ENCODE measurements at places on chromosomes 7 and 10.
A peak's percentile ranks its signal among the peaks of the same experiment; 100 is the strongest.

DNA sequence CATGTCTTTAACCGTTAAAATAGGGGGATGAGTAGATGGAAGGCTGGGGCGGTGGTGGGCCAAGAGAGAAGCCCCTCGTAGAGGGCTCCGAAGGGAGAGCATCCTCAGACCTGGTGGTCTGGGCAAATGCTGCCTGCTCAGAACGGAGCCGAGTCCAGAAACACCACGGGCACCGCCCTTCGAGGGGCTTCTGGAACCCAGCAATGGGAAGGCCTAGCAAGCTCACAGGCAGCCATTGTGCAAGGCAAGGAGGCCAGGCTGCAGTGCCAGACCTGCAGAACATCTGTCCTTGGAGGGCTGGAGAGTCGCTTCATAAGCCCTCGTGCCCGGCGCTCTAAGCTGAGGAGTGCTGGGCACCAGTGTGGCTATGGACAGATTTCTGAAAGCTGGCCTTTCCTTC lies 644.1 kb upstream of the GALNT17 start:
- no peak for DNase-seq

DNA sequence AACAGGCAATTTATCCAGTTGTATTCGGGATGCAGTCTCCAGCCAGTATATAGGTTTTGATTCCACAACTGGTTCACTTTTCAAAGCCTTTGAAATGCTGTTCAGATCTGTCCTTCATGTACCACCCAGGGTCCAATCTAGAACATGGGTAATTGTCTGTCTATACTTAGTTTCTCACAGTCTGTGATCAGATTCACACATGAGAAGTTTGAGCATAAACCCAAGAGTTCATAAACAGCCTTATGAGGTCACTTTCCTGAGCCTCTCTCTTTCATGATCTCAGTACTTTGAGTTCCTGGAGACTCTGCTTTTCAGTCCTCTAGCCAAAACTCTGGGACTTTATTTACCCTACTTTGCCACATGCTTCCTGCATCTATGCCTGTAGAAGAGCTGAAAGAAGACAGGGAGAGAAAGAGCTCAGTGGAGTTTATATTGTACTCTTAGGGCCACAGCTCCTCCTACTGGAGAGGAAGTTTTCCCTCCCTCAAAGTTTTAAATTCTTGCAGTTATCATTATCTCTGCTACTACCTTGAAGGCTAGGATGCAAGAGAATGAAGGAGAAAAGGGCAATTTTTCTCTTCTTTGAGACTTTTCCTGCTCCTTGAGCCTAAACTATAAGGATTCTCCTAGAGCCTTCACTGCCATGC lies 172.0 kb downstream of the ZEB1 start:
- no peak for DNase-seq

DNA sequence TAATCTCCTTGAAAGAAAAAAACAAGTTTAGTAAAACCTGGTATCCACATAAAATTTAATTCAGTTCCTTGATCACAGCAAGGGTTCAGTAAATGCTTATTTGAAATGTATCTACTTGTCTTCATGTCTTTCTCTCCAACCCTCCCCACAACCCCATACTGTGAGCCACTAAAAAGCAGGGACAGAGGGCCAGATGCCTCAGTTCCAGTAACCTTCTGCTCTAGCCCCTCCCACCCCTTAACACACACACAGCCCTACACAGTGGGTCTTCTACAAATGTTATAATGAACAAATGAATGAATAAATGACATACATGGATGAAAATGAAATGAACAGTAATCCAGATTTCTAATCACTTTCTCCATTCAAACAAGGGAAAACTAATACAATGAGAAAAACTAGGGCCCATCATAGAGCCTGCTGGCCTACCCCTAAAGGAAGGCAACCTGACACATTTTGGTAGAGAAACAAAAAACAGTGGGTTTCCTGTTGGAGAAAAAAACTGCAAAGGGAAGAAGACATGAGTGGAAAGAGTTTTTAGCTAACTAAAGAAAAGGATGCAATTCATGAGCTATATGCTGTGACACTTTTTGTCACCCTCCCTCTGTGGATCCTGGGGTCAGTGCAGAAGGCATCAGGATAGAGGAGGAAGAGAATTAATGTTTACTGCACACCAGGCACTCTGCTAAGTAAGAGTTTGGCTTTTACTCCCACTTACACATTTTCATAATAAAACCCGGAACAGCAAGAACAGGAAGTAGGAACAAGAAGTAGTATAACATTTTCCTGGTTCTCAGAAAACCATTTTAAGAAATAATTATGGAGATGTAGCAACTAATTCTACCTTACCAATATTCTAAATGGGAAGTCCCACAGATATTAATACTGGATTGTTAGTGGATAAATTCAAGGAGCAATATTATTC lies 38.1 kb downstream of the ELMO1 start:
- DNase-seq, result no peak

DNA sequence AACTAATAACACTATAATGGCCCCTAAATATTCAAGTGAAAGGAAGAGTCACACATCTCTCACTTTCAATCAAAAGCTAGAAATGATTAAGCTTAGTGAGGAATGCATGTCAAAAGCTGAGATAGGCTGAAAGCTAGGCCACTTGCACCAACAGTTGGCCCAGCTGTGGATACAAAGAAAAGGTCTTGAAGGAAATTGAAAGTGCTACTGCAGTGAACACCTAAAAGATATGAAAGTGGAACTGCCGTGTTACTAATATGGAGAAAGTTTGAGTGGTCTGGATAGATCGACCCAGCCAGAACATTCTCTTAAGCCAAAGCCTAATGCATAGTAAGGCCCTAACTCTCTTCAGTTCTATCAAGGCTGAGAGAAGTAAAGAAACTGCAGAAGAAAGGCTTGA lies 12.1 kb upstream of the SNX13 start:
- DNase-seq, result no peak

DNA sequence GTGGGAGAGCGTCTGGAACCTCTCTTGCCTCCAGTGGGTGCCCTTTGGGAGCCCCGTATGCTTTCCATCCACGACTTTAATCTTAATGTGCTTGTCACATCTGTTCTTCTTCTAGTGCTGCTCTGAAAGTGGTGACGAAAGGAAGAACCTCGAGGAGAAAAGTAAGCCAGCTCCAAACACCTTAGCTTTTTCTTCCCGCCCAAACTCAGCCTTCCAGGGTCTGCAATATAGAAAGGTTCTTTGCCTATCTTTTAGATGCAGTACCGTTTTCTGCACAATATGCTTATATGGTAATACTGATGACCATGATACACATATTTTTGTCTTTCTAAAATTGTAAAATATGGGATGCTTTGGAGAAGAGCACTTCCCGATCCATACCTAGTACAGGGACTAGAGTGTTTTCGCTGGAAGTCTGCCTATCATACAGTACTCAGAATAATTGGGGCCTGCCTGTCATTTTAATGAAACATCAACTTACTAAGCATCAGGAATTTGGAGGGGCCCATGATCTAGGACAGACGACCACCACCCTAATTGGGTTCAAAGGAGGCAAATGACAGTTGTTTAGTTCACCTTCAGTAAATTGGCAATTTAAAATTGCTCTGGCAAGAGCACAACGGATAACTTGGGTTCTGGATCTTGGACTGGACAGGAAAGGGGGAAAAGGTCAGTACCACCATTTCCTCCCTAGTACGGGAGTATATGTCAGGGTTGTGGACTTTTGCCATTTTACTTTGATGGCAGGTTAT lies 884 bp downstream of the RINT1 start:
- no peak for DNase-seq

GRCh38 chr7:37957221-37957970 lies 37.0 kb downstream of the EPDR1 start:
- no peak for DNase-seq

GRCh38 chr10:91354166-91355075 lies 55.7 kb upstream of the HECTD2 start:
- no peak for DNase-seq

- no peak for DNase-seq
Observed at GRCh38 chr10:124366825-124367224, 51.9 kb downstream of the OAT start.

DNA sequence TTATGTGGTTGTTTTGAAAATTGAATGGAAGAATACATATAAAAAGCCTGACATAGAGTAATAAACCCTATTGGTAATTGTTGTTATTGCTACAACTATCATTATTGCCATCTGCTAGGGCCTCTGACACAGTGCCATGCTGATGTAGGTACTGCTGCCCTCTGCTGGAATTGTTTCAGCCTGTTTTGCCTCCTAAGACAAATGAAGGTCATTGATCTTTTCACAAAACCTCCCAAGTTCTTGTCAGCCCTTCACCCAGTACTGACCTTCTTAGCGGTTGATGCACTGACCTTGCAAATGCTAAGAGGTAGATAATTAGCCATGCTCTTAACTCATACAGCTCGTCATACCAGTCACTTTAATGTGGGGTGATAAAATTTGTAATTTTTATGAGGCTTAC lies 975.2 kb downstream of the SORCS1 start:
- DNase-seq, result no peak

- no peak for DNase-seq
Observed at GRCh38 chr10:24561453-24561852, 162.2 kb downstream of the ARHGAP21 start.

GRCh38 chr10:44198096-44198779 lies 186.7 kb downstream of the CXCL12 start:
- DNase-seq, result no peak

- DNase-seq, result no peak
Observed at GRCh38 chr10:19843487-19843886, 27.3 kb downstream of the PLXDC2 start.

DNA sequence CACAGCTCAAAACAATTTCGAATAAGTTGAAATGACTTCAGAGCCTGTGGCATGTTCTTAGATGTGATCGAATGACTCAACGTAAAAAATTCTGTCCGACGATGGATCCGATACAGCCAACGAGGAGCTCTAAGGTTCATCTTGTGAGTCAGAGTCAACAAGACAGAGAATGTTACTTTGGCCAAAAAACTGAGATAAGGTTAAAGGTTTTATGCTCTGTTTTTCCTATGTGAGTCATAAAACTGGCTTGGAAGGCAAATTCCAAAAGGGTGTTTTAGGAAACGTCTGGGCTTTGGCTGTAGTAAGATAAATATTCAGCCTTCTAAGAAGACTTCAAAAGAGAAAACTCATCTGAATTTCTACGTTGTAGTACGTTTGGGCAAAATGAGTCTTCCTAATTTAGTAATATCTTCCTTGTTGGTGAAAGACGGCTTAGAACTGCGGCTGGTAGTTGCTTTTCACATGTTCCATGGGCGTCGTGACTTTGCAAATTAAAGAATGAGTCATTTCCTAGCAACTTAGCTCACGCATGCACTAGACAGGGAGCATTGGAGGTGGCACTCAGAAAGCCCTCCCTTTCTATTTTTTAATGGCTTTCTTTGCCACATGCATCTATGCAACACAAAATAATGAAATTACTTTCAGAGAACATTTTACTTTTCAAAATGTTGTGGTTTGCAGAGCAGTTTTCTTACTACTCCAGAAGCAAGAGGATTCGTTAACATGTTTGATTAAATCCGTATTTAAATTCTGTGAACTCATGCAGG lies 28.2 kb downstream of the PFKP start:
- DNase-seq, result no peak

- no peak for DNase-seq
Observed at GRCh38 chr10:98249134-98249533, 18.9 kb downstream of the LOXL4 start.

DNA sequence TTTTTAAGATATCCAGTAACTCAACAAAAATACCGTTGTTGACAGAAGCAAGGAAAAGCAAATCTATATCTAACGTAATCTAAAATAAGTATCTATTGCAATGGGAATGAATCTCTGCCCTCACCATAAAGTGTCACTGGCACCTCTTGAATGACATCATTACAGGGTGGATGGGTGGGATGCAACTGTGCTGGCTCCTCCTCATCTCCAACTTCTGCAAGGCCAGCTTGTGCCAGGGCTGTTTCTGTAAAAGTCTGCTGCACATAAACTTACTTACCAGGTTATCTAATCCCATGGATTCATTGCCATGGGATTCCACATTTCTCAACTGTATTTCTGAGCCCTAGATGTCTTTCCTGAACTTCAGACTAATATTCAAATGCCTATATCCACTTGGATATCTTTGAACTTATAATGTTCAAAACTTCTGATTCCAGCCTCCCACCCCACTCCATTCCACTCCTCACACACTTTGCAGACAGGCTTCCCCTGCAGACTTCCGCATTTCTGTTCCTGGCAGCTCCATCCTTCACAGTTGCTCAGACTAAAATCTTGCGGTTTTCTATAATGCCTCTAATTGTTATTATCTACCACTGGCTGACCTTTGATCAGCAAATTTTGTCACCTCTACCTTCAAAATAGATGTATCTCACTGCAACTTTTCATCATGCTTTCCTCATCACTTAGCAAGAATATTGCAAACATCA lies 10.7 kb downstream of the FGL2 start:
- no peak for DNase-seq

GRCh38 chr7:129948877-129949291 lies 3.9 kb downstream of the UBE2H start:
- peak; percentile 89 for DNase-seq

DNA sequence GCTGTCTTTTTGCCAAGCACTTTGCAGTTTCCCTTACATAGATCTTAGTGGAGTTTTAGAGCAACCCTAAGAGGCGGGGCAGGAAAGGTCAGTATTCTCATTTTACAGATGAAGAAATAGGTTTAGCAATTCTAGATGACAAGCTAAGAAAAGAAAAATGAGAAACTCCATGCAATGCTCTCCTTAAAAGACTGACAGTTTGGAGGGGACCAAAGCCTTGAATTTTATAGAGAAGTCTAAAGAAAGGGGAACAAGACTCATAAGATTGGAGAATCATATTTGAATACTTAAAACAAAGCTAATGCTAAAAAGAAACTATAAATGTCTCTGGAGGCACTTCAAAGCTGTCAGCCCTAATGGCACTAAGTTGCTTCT lies 19.6 kb downstream of the CEP55 start:
- no peak for DNase-seq

- no peak for DNase-seq
Observed at GRCh38 chr10:12980713-12981306, 20.7 kb downstream of the CCDC3 start.

- DNase-seq, result peak; percentile 20
Observed at GRCh38 chr10:1737222-1738061, at the start of gene ADARB2. Gene ADARB2 (minus strand): TSS chr10:1737525.

- DNase-seq, result no peak
Observed at GRCh38 chr7:36430881-36431280, 41.2 kb downstream of the ANLN start.

DNA sequence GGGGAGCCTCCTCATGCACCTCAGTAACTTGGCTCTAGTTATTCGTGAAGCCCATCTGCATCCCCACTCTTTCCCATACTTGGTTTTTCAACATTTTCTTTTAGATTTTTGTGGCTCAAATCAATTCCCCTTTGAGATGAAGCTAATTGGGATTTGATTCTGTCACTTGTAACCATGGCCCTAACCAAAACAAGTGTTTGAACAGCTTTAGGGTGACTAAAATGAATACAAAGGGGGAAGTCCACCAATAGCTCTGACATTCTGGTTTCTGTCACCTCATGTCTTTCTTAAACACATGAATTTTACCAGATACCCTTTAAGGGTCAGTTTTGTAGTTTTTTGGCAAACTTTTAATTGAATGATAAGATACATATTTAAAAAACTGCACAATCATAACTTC lies 87.0 kb downstream of the PCGF5 start:
- DNase-seq, result no peak

DNA sequence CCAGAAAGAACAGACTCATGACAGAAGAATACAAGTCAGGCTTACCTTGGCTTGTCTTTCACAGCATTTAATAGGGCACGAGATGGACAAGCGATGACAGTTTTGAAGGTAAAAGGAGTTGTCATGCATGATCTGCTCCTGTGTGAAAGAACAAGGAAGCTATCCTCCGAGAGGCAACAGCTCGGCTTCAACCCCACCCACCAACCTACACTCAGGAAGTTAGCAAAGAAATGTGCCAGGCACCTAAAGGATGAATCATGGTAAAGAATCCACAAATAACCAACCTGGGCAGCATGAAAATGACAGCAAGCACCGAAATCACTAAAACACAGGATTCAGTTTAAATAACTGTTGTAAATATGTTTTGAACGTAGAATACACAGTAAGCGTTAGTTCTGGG lies 700.2 kb downstream of the TYW1 start:
- DNase-seq, result no peak
